ENCODE measurements at places on chromosomes 11 and 22. TPM values are rescaled to one million over a fixed set of nuclear protein-coding genes. Genes with fewer than 3 reads are reported as not detected.

DNA sequence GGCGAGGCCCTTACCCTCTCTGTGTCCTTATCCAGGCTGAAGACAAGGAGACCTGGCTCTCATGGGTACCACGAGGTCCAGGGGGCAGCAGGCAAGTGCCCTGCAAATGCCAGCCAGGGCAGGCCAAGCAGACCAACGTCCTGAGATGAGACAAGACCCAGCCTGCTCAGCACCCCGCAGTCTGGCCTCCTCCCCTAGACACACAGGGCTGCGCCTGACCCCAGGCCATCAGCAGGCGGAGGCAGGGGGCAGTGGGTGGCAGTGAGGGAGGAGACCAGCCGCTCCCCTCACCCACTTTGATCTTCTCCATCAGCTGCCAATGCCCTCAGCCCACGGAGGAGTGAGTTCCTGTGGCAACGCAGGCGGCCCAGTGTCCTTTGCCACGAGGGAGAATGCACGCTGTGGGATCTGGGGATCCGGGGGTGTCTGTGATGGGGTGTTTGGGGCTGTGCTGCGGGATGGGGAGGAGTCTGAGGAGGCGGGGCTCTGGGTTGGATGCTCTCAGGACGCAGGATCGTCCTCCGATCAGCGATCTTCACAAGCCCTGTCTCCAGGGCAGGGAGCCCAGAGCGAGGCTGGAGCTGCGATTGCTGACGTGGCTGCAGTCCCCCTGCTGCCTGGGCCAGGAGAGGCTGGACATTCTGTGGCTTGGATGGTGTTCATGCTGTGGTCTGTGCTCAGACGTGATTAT lies 30.5 kb upstream of the PPARA start:
- peak overlapping the region; percentile 52 for H3K4me3 ChIP-seq
- peak; percentile 48 for DNase-seq
- peaks cover 57% of the 10 kb centered on the region for H3K27me3 ChIP-seq
- H3K36me3 ChIP-seq, result no peaks in the 10 kb centered on the region

DNA sequence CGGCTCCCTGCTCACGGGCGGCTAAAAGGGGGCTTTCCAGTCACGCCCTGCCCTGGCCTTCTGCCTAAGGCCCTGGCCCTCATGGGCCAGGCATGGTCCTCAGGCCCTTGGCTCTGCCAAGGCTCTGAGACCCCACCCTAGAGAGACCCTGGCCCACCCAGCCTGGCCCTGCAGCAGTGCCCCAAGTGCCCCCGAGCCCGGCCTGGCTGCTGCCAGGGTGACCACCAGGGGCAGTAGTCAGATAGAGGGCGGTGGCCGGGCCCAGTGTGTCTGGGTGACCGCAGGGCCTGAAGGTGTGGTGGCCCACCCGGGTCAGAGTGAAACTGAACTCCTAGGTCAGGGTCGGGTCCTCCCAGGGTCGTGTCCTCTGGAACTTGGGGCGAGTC lies 29.4 kb upstream of the CCDC188 start:
- H3K36me3 ChIP-seq, result no peaks in the 10 kb centered on the region
- no peak for DNase-seq
- peaks cover 24% of the 10 kb centered on the region for H3K27me3 ChIP-seq
- H3K27ac ChIP-seq, result no peak overlapping the region
- H3K4me1 ChIP-seq, result no peaks in the 10 kb centered on the region

DNA sequence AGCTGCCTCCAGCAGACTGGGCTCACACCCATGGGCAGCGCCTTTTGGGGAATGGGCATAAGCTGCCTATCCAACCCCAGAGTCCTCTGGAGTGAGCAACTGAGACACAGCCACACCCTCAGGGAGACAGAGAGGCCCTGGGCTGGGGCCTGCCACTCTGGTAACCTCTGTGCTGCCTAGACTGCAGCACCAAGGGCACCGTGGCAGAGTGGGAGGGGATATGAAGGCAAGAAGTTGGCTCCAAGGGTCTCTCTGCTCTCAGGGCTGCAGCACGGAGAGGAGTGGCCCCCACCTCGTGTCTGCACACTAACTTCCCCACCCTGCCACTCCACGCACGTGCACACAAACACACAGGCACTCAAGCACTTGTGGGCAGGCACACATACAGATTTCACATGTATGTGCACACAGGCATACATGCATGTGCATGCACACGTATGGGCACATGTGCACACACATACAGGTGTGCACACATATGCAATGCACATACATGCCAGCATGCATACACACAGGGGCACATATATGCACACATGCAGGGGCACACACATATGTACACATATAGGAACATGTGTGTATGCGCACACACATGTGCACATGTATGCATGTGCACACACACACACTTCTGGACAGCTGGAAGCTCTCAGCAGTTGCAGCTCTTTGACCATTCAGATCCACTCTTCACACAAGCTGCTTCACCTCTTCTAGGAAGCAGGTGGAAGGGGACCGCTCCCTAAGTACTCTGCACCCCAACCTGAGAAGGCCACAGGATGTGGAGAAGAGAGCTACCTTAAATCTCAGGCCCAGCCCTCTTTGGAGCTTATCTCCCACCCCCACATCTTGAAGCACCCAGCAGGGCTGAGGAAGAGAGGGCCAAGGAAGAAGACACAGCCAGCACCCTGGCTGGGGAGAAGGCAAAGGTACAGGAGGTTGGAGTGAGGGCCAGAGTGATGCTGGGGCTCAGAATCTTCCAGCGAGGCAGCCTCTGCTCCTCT lies 4.3 kb downstream of the IGSF9B start:
- H3K4me1 ChIP-seq, result peaks cover 2% of the 10 kb centered on the region
- H3K27me3 ChIP-seq, result peaks cover 41% of the 10 kb centered on the region
- H3K4me3 ChIP-seq, result peak overlapping the region; percentile 62
- H3K36me3 ChIP-seq, result no peaks in the 10 kb centered on the region
- no peak for DNase-seq

GRCh38 chr11:12165237-12165875 lies 55.0 kb downstream of the MICAL2 start:
- H3K4me1 ChIP-seq, result peaks cover 95% of the 10 kb centered on the region
- H3K27me3 ChIP-seq, result peaks cover 3% of the 10 kb centered on the region
- DNase-seq, result no peak
- H3K27ac ChIP-seq, result peak overlapping the region; percentile 99

DNA sequence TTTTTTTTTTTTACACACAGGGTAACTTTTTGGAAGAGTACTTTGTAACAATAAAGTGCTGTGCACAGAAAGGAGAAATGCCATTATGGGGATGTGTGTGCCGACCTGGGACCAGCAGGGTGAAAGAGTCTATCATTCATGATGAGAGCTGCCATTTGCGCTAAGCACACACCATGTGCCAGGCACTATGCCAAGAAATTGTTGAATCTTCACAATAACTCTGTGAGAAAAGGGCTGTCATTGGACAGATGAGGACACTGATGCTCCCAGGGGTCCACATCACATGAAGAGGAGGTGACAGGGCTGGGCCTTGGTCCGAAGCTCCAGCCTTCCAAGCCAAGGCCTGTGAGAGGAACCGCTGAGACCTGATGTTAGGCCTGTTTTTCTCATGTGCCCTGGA lies 5.6 kb downstream of the DUSP18 start:
- H3K27ac ChIP-seq, result no peak overlapping the region
- H3K4me3 ChIP-seq, result no peak overlapping the region
- H3K36me3 ChIP-seq, result peaks cover 12% of the 10 kb centered on the region
- peaks cover 9% of the 10 kb centered on the region for H3K4me1 ChIP-seq

DNA sequence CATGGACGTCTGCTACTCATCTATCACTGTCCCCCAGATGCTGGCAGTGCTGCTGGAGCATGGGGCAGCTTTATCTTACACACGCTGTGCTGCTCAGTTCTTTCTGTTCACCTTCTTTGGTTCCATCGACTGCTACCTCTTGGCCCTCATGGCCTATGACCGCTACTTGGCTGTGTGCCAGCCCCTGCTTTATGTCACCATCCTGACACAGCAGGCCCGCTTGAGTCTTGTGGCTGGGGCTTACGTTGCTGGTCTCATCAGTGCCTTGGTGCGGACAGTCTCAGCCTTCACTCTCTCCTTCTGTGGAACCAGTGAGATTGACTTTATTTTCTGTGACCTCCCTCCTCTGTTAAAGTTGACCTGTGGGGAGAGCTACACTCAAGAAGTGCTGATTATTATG lies 9.2 kb upstream of the OR9Q2 start:
- no peaks in the 10 kb centered on the region for H3K36me3 ChIP-seq
- no peak overlapping the region for H3K4me3 ChIP-seq
- DNase-seq, result no peak
- H3K27me3 ChIP-seq, result peaks cover 9% of the 10 kb centered on the region
- no peak overlapping the region for H3K27ac ChIP-seq

DNA sequence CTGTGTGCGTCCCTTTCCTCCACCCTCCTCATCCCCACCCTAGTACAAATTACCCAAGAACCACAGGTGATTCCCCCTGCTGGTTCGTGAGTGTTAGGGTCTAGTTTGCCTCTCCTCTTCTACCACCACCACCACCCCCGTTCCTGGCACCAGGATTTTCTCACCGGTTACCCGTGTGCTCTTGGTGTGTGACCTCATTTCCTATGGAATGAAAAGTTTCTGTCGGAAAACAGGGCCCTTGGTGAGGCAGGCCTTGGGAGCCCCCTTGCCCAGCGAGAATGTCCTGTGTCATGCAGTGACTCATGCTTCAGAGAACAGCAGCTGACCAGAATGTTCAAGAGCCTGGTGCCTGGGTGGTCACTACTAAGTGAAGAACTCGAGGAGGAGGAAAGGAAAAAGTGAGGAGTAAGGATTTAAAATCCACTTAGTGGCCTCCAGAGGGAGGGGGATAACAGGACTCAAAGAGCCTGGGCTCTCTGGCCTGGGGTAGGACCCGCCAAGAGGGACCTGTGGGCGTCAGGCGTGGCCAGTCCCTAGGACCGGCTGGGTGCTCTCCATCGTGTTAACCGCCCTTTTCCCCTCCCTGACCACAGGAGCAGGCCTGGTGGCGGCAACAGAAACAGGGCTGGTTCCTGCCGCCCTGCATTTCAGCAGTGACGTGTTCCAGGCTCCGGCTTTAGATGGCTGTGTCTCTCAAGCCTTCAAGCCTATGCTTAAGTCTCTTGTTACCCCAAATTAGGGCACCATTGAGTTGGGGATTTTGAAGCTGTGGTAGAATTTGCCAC lies 30.2 kb downstream of the C22orf31 start:
- peak; percentile 96 for DNase-seq
- peaks cover 46% of the 10 kb centered on the region for H3K4me1 ChIP-seq
- H3K4me3 ChIP-seq, result peak overlapping the region; percentile 86
- peak overlapping the region; percentile 100 for H3K27ac ChIP-seq

DNA sequence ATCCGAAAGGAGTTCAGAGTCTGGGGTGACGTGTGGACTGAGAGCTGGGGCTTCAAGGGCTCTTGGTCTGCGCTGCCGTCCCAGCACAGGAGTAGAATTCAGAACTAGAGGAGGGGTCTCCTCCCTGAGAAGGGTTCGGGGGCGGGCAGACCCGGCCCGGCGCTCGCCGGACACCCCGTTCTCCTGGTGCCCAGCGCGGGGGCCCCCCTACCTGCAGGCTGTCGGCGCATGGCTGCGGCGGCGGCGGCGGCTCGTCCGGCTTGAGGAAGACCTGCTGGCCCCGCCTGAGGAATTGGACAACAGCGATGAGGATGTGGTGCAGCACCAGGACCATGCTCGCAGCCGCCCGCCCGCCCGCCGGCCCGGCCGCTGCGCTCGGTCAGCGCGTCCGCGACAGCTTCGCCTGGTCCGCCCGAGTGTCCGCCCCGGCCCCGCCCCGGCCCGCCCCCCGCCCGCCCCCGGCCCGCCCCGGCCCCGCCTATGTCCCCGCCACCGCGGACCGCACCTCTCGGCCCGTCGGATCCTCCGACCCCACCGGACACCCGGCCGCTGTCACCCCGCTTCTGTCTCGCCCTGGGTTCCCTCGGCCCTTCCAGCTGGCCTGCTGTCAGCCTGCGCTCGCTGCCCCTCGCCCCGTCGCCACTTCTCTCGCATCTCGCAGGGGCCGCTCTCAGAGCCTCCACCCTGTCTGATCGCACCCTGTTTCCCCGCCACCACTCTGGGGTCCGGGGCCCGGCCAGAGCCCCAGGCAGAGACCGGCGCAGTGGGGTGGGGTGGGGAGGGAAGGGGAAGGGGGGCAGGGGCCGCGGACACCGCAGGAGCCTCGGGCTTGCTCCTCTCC lies 32.0 kb downstream of the PDE2A start:
- H3K36me3 ChIP-seq, result no peaks in the 10 kb centered on the region
- no peak overlapping the region for H3K27ac ChIP-seq
- H3K4me1 ChIP-seq, result peaks cover 7% of the 10 kb centered on the region
- peaks cover 11% of the 10 kb centered on the region for H3K27me3 ChIP-seq
- H3K4me3 ChIP-seq, result peak overlapping the region; percentile 57
- DNase-seq, result no peak

GRCh38 chr11:33879375-33879774 lies 12.5 kb downstream of the LMO2 start:
- peaks cover 55% of the 10 kb centered on the region for H3K27me3 ChIP-seq
- no peak overlapping the region for H3K27ac ChIP-seq
- DNase-seq, result no peak
- H3K4me3 ChIP-seq, result no peak overlapping the region
- H3K36me3 ChIP-seq, result no peaks in the 10 kb centered on the region

GRCh38 chr11:14583252-14584034 lies 60.2 kb upstream of the PDE3B start:
- H3K4me3 ChIP-seq, result no peak overlapping the region
- no peaks in the 10 kb centered on the region for H3K4me1 ChIP-seq
- no peak for DNase-seq
- H3K27me3 ChIP-seq, result peaks cover 12% of the 10 kb centered on the region
- no peaks in the 10 kb centered on the region for H3K36me3 ChIP-seq

GRCh38 chr11:112778091-112778876 lies 182.9 kb upstream of the NCAM1 start:
- peaks cover 1% of the 10 kb centered on the region for H3K27me3 ChIP-seq
- no peak overlapping the region for H3K27ac ChIP-seq
- no peaks in the 10 kb centered on the region for H3K4me1 ChIP-seq

GRCh38 chr11:26149585-26149984 lies 182.3 kb upstream of the ANO3 start:
- DNase-seq, result no peak
- no peaks in the 10 kb centered on the region for H3K4me1 ChIP-seq
- no peaks in the 10 kb centered on the region for H3K36me3 ChIP-seq
- peaks cover 8% of the 10 kb centered on the region for H3K27me3 ChIP-seq

DNA sequence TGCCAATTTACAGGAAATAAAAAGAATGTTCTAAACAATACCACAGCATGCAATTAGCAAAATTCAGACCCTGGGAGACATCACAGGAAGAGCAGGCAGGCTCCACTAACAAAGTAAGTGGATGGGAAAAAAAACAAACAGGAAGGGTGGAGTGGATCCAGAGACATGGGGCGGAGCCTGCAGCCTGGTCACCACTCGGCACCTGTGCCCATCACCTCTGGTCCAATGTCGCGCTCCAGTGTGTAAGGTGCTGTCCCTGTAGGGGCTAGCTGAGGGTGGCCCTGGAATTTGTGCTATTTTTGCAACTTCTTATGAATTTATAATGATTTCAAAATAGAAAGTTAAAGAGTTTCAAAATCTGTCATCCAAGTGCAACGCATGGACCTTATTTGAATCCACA lies 11.0 kb upstream of the MOB2 start:
- peaks cover 28% of the 10 kb centered on the region for H3K36me3 ChIP-seq
- H3K4me1 ChIP-seq, result peaks cover 16% of the 10 kb centered on the region
- DNase-seq, result no peak
- no peak overlapping the region for H3K27ac ChIP-seq
- H3K4me3 ChIP-seq, result no peak overlapping the region

Gene LZTR1
- total RNA-seq, result 64.0 TPM

Gene XBP1
- total RNA-seq, result 116 TPM

Gene CARD18
- not detected for total RNA-seq

Data from HFFc6 (cell line).